ENCODE measurements at places on chromosomes 2 and 18.

DNA sequence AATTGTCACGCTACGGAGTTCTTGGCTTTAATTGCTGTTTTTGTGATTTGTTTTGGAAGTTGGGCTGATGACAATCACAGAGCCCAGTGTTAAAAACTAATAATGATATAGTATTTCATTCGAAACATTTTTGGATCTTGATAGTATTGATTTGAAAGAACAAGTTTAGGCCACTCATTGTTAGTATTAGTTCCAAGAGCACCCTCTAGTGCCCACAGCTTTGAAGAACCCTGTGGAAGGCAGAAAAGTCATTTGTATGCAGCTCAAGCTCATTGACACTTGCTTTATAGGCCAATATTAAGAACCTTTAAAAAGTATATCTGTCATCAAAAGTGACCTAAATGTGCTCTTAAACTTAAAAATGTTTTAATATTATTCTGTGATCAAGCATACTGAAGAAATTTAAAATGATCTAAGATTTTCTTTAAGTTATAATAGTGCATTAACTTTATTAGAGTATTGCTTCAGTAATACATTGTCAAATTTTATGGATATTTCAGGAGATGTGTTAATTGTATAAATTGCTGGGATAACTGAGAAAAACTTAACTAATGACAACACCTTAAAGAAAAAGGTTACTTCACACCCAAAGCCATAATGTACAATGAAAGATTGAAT lies 191.0 kb downstream of the GRB14 start:
- DNase-seq: no peak

DNA sequence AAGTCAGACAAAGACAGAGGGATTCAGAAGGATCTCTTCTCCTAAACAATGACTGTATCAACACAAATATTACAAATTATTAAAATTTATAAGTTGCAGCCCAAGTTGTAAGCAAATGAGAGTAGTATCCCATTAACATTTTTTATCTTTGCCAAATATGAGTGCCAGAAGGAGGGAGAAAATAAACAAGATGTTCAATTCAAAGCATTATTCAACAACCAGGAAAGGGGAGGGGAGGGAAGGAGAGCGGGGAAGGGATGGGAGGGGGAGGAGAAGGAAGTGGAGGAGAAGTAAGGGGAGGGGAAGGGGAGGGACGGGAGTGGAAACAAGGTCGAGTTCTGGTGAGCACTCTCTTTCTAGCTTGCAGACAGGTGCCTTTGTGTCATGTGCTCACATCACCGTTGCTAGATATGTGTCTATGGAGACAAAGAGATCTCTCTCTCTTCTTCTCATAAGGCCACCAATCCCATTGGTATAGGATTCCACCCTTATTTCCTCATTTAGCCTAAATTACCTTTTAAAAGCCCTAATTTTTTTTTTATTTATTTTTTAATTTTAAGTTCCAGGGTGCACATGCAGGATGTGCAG lies 679.6 kb upstream of the CHAC2 start:
- no peak for DNase-seq

- no peak for DNase-seq
Observed at GRCh38 chr2:239226677-239227581, 173.9 kb downstream of the HDAC4 start.

DNA sequence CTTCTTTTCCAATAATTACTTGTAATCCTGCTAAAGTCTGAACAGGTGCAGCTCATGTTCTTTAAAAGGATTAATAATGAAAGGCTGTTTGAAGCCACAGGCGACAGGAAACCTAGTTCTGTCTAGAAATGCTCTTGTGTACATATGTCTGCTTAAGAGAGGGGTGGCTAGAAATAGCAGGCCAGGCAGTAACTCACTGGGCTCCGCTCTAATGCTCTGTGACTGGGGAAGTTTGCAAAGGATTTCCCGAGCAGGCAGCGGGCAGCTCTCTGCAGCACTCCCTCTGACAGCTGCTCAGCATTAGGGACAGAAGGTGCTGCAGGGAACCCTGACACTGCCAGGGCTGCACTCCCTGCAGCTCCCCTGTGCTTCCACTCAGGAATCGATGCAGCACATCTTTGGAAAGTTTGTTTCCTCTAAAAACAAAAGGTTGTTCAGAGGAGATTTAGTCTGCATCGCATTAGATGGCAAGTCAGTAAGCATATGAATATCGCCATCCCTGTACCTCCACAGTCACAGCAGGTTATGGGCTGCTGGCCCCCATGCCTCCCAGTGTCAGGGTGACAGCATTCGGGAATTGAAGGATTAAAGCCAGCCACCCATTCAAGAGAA lies 33.1 kb upstream of the TTC39C start:
- no peak for DNase-seq

- no peak for DNase-seq
Observed at GRCh38 chr18:26159353-26159752, 25.7 kb downstream of the PSMA8 start.

DNA sequence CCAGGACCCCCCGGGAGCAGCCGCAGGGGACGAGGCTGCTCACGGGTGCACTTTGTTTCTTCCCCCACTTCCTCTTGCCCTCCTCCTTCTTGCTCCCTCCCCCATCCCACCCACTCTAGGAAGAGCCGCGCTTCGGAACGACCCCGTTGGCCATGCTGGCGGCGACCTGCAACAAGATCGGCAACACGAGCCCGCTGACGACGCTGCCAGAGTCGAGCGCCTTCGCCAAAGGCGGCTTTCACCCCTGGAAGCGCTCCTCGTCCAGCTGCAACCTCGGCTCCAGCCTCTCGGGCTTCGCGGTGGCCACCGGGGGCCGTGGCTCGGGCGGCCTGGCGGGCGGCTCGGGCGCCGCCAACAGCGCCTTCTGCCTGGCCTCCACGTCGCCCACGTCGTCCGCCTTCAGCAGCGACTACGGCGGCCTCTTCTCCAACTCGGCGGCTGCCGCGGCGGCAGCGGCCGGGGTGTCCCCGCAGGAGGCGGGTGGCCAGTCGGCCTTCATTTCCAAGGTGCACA lies 1.3 kb downstream of the SP9 start:
- no peak for DNase-seq

DNA sequence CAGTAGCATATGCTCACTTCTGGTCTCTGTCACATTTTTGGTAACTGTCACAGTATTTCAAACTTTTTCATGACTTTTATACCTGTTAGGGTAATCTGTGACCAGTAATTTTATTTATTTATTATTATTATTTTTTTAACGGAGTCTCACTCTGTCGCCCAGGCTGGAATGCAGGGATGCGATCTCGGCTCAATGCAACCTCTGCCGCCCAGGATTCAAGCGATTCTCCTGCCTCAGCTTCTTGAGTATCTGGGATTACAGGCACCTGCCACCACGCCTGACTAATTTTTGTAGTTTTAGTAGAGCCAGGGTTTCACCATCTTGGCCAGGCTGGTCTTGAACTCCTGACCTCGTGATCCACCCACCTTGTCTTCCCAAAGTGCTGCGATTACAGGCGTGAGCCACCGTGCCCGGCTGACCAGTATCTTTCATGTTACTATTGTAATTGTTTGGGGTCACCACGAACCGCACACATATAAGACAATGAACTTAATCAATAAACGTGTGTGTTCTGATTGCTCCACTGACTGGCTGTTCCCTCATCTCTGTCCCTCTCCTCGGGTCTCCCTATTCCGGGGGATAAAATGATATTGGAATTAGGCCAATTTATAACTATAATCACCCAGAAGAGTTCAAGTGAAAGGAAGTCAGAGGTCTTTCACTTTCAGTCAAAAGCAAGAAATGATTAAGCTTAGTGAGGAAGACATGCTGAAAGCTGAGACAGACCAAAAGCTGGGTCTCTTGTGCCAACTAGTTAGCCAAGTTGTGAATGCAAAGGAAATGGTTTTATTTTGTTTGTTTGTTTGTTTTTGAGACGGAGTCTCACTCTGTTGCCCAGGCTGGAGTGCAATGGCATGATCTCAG lies 22.9 kb downstream of the TGIF1 start:
- no peak for DNase-seq

Data from cortex of kidney (tissue), 1 donor.